Fibroblast of the conjunctiva (primary cell): ENCODE measurements at places on chromosomes 2 and 18.
A peak's percentile ranks its signal among the peaks of the same experiment; 100 is the strongest.

DNA sequence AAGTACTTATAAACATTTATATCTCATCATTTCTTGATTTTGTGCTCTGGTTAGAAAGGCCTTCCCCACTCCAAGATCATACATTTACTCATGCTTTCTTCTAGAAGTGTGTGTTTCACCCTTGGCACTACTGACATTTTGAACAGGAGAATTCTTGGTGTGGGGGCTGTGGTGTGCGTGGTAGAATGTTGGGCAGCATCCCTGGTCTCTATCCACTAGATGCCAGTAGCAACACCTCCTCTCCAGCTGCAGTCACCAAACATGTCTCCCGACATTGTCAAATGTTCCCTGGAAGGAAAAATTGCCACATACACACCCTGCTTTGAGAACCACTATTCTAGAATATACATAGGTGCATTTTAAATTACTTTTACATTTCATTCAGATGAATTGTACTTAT, 8.7 kb upstream of the TGIF1 start:
- no peak for DNase-seq

DNA sequence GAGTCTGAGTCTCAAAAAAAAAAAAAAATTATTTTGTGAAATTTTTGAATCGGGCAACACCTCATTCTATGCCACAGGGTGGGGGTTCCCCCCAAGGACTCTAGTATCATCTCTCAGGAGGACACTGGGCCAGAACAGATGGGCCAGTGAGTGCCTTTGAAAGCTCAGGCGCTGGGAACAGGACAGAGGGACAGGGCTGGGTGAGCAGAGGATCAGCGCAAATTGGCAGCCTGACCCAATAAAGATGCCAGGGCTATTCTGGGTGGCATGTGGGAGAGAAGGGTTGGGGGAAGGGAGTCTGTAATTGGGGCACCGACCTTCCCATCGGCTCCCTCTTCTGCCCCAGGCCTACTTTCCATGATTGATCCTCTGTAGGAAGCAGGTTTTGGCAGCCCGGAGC, 44.0 kb downstream of the KIF3C start:
- DNase-seq: no peak

GRCh38 chr2:202950592-202950991, 38.5 kb downstream of the CARF start:
- DNase-seq: no peak

- DNase-seq: no peak
These were observed 23.1 kb downstream of the BCL2L11 start for GRCh38 chr2:111143843-111144198.

DNA sequence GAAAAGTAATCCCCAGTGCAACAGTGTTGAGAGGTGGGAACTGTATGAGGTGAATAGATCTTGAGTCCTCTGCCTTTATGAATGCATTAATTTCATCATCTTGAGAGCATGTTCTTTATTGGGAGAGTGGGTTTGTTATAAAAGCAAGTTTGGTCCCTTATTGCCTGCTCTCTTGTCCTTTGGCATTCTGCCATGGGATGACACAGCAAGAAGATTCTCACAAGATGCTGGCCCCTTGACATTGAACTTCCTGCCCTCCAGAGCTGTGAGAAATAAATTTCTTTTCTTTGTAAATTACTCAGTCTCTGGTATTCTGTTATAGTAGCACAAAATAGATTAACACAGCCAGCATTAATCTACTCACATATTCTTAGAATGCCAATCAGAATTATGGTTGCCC, 108.6 kb downstream of the EHBP1 start:
- peak; percentile 47 for DNase-seq

DNA sequence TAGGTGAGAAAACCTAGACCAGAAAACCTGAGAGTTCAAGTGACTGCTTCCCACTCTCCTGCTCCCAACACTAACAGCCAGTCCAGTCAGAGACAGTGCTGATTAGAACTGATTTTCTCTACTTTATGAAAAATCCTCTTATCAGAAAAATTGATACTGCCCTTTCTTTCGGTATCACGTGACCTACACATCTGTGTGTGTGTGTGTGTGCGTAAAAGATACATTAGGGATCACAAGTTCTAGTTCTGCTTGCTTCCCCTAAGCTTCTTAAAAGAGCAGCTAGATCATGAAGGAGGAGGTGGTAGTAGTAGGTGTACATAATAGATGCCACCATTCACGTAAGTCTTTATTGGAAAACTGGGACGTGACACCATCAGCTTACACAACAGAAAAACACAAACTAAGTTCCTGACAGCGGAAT, 1.5 kb downstream of the ARL5A start:
- no peak for DNase-seq

DNA sequence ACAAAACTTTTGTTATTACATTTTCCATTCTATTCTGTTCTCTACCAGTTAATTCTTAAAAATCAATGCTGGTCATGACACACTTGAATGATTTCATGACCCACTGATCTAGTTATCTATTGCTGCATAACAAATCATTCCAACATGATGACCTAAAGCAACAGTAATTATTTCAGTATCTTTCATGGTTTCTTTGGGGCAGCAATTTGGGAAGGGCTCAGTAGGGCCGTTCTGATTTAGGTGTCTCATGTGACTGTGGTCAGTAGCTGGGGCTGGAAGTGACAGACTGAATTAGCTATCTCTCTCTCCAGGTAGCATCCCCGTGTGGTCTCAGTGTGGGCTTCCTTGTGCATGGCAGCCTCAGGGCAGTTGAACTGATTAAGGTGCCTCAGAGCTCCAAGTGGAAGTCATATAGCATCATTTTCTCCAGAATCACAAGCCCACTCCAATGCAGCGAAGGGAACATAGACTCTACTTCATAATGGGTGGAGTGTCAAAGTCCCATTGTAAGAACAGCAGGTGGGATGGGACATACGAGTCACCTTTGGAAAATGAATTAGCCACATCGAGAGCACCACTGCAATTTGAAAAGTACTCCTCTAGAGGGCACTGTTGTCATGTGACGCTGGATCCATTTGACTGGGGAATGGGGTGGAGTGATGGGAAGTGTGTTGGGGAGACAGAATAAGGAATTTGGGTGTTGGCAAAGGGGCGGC, 39.1 kb upstream of the FAM136A start:
- peak; percentile 20 for DNase-seq

GRCh38 chr2:43175020-43175441, 51.4 kb downstream of the ZFP36L2 start:
- DNase-seq: no peak

DNA sequence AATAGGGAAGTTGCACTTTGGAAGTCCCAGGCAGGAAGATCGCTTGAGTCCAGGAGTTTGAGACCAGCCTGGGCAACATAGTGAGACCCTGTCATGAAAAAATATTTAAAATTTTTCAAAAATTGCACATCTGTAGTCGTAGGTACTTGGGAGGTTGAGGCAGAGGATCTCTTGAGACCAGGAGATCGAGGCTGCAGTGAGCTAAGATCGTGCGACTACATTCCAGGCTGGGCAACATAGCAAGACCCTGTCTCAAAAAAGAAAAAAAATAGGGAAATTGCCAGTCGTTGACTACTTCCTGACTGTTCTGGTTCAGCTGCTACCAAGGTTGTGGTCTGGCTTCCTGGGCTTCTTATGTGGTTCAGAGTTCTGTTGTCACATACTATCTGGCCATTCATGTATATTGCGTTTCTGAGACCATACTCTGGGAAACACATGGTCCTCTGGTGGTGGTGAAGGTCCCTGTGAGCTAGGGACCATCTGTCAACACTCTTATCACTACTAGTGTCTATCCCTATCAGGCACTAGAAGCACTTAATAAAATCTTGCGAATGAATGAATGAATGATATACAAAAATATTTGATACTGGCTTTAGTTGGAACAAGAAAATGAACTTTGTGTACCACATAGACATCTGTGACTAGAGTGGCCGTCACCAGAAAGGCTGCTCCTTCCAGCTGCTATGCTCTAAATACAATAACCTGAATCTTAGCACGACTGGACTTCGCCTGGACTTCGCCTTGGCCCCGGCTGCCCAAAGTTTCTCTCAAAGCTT, 861 bp upstream of the KLHL23 start:
- DNase-seq: no peak

- DNase-seq: no peak
These were observed 42.0 kb upstream of the UBE2E3 start for GRCh38 chr2:180938451-180938850.

GRCh38 chr18:47381975-47382570, 130.6 kb upstream of the SKOR2 start:
- DNase-seq: no peak

DNA sequence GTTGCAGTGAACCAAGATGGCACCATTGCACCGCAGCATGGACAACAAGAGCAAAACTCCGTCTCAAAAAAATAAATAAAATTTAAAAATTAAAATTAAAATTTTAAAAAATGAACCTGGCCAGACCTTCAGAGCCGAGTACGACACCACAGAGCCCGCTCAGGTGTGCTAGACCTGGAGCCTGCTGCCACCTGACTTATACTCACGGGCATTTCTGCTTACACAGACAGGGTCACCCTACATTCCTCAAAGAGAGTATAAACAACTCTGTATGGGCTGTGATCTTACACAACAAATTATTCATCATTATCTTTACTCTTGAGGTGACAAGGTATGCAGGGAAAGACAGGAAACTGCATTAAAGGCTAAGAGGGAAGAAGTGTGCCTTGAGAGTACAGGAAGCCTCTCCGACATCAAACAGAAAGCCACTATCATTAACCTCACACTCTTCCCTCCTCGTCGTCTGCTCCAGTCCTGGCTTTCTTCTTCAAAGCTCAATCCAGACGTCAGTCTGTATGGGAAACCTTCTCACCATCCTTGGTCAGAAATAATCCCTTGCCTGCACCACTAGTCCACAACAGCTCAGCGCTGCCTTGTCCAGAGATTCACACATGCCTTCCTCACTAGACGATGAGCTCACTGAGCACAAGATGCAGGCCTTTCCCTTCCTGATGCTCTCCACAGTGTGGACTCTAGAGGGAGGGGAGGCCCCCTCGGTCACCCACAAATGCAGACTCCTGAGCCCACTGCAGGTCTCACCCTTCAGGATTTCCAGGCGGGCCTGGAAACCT, 56.2 kb downstream of the UXS1 start:
- DNase-seq: no peak

DNA sequence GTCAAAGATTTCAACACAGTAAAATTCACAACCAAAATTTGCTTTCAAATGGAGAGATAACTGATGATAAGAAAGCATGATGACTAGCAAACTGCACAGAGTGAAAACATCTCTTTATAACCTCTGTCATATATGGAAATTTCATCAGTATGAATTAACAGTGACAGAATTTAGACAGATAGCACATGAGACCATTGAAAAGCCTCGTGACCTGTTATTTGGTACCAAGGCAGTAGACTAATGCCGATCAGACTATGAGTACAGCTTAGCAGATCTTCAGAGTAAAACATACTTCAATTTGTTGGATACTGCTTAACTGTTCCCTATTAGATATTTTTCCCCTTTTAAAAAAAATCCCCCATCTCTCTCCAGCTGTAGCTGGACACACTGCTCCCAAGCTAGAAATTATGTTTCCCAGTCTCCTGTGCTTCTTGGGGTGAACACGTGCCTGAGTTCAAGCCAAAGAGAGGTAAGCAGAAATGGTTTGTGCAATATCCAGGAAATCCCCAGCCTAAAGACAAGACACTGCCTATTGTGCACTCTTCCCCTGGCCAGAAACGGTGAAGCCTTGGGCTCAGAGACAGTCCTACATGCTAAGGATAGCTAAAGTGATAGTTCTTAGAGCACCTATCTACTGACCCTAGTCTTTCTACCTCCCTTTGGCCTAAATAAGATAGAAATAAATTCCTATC, 256.1 kb downstream of the NCKAP5 start:
- DNase-seq: no peak

- DNase-seq: peak; percentile 83
These were observed 55.1 kb upstream of the MAP4K3 start for GRCh38 chr2:39492095-39492590.

DNA sequence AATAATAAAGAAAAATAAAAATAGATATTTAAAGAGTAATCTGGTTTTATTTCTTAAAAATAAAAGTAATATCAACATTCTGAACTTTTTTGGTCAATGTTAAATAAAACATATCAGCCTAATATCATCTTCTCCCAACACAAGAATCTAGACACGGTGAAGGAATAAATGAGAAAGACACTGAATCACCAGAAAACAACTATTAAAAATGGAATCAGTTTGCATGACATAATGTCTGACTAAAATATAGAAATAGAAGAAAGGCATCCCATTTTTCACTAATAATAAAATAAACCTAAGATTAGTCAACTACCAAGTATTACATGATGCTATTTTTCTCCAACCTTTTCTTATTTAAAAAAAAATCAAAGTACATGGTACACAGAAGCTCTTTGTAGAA, 30.8 kb upstream of the TNFAIP6 start:
- no peak for DNase-seq

GRCh38 chr18:12975488-12975887, 15.7 kb upstream of the CEP192 start:
- DNase-seq: no peak

DNA sequence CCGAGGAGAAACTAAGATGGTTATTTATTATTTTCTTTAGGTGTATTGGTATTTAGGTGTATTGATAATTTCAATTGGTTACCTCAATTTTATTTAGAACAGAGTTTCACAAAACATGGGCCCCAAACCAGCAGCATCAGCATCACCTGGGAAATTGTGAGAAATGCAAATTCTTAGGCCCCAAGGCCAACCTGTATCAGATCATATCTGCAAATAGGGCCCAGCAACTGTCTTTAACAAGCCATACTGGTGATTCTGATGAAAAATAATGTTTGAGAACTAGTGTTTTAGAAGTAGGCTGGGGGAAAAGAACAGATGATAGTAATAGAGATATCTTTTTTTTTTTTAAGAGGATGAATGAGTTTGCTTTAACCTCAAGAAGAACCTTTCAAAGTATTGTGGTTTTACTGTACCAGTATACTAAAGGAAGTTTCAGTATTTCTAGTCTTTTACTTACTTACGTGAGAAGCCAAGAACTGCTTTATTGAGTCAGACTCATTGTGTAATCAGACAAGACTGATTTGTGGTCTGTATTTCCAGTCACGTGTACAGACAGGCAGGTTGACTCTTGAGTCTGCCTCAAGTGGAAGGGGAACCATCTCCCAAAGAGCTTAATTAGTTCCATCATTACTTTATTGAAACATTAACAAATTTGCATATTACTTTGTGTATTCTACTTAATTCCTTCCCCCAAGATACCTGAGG, 60.4 kb upstream of the GAREM1 start:
- no peak for DNase-seq

DNA sequence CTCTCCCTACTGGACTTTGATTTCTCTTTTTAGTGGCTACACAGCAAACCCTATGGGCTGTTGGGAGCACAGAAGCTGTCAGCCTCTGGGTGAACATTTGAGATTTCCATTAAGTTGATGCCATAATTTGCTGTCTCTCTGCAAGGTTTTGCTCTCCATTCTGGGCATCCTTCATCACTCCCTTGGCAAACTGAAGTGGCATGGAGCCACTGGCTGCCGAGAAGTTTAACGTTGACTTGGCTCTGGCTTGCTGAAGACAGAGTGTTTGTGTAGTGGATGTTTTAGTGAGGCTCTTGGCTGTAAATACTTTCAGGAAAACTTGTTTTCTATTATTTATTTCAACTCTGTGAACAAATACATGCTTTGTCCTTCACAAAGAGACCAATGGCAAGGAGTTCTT, 91.5 kb downstream of the ALK start:
- DNase-seq: no peak
